ENCODE measurements at places on chromosomes 11 and 22.

DNA sequence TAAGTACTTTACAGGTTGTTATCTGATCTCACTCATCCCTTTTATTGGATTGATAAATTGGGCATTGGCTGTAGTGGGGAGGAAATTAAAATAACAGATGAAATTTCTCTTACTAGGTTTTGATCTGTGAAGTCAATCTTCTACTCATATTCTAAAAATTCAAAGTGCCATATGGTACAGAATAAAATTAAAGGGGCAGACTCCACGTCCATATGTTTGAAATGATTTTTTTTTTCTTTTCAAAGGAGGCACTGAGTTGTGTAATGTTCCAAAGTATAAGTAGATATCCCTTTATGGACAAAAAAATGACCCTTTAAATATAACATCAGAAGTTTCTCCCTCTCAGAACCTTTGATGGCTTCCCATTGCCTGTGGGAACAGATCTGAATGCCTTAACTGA lies 207.4 kb downstream of the DBX1 start:
- no peak for ATAC-seq

GRCh38 chr11:88280673-88281316 lies 56.7 kb downstream of the CTSC start:
- no peak for ATAC-seq

GRCh38 chr22:23216461-23217170 lies 36.3 kb downstream of the BCR start:
- peak; percentile 83 for ATAC-seq

- ATAC-seq, result no peak
These were observed 453.6 kb downstream of the MN1 start for GRCh38 chr22:27347951-27348350.

DNA sequence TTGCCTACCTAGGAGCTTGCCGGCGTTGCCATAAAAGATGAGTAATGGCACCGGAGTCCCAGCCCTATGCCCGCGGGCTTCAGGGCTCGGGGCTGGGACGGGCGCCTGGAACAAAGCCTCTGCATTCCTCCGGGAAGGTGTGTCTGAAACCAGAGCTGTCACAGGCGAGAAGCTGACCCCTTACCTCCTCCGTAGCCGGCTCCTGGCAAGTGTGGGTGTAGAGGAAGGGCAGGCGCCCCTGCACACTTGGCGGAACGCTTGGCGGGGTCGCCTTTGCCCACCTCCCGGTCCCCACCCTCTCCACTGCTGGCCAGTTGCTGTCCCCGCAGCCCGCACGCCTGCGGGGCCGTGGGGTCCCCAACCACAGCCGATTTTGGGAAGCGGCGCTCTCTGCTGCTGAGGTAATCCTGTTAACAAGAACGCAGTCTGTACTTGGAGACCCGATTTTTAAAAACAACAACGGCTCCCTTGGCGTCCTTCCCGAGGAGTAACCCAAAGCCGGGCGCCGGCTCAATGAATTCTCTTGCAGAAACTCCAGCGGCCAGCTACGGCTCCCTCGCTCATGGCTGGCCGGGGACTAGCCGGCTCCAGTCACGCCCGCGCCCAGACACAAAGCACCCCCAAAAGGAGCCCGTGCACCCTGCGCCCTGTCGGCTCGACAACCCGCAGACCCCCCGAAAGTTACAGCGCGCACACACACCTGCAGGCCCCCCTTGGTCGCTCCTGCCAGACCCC lies 89.2 kb downstream of the PLEKHA7 start:
- ATAC-seq, result peak; percentile 5

- ATAC-seq, result no peak
These were observed 16.6 kb downstream of the SEC14L3 start for GRCh38 chr22:30455075-30455840.

DNA sequence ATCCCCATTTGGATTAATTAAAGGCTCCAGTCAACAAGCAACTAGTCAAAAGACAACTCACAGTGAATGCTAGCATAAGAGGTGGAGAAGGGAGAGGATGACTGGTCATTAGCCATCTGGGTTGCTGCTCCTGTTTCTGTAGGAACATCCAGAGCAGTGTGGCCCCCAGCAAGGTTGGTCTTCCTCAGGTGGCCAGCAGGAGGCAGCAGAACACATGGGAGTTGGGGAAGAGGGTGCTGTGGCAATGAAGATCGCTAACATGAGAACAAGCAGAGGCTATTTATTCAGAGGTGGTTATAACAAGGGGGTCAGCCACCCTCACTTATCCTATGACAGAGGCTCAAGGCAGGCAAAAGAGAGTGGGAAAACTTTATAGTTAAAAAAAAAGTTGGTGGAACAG lies 21.3 kb downstream of the IZUMO1R start:
- no peak for ATAC-seq

DNA sequence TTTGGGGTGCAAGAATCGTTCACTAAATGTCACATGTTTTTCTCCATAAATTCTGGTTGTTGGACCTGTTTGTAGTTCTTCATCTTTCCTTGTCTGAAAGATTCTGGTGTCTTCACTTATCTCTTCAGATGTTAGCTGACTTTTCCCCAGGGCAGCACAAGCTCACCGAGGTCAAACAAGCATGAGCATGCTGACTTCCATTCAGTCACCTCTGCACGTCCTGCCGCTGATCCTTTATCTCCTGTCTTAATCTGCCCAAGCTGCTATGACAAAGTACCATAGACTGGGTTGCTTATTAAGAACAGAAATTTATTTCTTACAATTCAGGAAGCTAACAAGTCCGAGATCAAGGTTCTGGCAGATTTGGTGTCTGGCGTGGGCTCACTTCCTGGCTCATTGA lies 800.6 kb downstream of the NTM start:
- no peak for ATAC-seq

GRCh38 chr11:2675540-2675939 lies 24.3 kb downstream of the KCNQ1OT1 start:
- no peak for ATAC-seq

- no peak for ATAC-seq
These were observed 139.3 kb downstream of the CADM1 start for GRCh38 chr11:115364896-115365295.

DNA sequence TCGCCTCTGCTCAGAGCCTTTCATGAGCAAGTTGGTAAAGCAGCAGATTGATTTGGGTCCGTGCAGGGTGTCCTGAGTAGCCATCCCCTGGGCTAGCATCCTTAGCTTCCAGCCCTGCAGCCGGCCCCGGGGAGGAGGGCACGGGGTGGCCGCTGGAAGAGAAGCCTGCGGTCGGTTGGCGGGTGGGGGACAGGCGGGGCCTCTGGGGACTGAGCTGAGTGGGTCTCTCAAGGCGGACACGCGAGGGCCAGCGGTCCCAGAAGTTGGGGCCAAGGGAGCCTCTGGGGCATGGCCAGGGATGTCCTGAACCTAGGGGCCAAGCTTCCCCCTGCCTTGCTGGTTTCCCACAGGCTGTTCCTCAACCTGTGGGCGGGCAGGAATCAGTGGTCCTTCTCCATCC lies 143.0 kb downstream of the TBC1D22A start:
- ATAC-seq, result no peak

GRCh38 chr22:17260950-17261349 lies 41.7 kb upstream of the ADA2 start:
- no peak for ATAC-seq

DNA sequence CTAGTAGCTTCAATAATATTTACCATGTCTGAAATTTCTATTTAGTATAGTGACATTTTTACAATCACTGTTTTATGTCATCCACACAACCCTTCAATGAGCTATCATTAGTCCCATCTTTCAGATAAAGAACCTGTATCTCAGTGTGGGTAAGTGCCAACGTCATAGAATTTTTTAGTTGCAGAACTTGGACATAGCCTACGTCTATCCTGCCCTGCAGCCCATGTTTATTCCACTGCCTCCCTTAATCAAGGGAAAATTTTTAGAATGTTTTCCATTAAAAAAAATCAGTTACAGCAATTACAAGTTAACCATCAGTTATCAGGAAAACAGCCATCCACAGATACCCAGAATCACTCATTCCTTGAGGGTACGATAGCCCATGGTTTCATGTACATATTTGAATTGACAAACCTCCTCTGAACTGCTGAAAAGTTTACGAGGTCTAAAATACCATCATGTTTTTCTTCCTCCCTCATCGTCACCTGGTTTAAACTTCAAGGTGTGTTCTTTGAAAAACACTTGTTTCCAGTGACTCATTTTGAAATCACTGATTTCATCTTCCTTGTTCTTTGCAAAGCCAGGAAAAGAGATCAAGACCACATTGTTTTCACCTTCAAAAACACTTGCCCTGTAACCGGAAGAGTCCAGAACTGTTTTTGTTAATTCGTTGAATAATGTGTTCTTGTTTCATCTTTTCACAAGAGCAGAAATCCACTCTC lies 100.9 kb downstream of the FAM76B start:
- ATAC-seq, result peak; percentile 54

GRCh38 chr11:123841174-123841573 lies 35.0 kb upstream of the OR6M1 start:
- no peak for ATAC-seq

DNA sequence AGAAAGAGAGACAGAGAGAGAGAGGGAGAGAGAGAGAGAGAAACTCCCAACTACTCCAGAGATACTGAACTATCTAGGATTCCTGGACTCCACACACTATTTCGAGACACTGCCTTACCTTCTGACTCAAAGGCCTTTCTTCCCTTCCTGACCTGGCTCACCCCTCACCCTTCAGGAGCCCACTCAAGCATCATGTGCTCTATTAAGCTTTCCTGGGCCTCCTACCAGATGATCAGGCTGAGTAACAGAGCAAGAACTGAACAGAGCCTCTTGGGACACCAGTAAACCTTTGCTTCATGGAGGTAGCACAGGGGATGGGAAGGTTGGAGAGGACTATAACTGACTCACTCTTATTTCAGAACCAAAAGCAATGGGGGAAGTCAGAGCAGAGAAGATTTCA lies 31.4 kb downstream of the PLEKHA7 start:
- no peak for ATAC-seq

DNA sequence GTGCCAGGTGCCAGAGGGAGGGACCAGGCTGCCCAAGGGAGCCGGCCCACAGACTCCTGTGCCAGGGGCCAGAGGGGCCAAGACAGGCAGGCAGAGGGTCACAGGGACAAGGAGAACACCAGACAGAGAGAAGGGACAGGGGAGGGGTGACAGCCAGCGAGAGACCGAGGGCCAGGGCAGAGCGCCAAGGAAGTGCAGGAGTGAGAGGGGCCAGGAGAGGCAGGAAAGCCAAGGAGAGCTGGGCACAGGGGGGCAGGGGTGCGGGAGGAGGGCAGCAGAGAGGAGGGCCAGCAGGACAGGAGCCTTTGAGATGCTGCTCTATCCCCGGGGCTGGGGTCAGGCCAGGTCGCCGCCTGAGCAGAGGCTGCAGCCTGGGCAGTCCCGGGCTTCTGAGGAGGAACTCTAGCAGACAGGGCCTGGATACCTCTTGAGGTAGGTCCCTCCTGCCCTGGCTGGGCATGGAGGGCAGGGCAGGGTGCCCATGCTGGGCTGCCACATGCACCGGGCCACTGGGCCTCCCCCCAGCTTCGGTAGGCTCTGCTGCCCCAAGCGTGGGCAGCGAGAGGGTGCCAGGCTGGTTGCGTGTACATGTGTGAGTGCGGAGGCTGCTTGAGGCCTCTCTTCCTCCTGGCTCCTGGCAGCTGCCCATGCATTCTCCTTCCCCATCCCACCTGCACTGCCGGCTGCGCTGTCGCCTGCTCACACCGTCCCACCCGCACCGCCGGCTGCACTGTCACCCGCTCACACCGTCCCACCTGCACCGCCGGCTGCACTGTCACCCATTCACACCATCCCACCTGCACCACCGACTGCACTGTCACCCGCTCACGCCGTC lies 12.2 kb downstream of the LSP1 start:
- ATAC-seq, result no peak

GRCh38 chr11:61564936-61565696 lies 15.8 kb downstream of the SYT7 start:
- ATAC-seq, result no peak

GRCh38 chr22:32661737-32662586 lies 139.5 kb upstream of the TIMP3 start:
- no peak for ATAC-seq

DNA sequence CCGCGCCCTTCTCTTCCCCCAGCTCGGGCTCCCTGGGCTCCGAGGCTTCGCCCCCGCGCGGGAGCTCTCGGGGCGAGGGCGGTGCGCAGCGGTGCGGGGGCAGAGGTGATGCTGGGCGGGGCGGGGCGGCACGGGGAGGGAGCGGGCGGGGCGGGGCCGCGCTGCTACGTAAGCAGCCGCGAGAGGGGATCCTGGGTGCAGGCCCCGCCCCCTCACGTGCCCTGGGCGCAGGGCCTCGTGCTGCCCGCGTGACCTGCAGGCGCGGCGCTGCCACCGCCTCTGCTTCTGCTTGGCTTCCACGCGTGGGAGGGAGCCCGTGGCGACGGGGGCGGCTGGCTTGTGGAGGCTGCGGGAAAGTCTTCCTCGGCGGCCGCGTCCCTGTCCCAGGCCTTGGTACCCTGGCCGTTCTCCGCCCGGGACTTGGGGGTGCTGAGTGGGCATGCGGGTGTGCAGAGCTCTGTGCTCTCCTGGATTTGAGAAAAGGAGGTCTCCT lies 132.6 kb upstream of the HSD17B12 start:
- no peak for ATAC-seq

GRCh38 chr11:117872420-117872961 lies 4.0 kb downstream of the FXYD6 start:
- ATAC-seq, result no peak

DNA sequence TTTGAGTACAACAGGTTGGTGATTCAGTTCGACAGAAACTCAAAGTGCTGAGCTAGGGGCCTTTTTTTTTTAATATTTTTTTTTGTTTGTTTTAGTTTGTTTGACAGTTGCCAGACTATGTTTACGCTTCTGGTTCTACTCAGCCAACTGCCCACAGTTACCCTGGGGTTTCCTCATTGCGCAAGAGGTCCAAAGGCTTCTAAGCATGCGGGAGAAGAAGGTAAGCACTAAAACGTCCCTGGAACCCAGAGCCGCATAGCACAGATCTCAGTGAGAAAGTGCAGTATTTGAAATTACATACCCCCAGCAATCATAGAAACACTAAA lies 649 bp downstream of the PRRG4 start:
- no peak for ATAC-seq

DNA sequence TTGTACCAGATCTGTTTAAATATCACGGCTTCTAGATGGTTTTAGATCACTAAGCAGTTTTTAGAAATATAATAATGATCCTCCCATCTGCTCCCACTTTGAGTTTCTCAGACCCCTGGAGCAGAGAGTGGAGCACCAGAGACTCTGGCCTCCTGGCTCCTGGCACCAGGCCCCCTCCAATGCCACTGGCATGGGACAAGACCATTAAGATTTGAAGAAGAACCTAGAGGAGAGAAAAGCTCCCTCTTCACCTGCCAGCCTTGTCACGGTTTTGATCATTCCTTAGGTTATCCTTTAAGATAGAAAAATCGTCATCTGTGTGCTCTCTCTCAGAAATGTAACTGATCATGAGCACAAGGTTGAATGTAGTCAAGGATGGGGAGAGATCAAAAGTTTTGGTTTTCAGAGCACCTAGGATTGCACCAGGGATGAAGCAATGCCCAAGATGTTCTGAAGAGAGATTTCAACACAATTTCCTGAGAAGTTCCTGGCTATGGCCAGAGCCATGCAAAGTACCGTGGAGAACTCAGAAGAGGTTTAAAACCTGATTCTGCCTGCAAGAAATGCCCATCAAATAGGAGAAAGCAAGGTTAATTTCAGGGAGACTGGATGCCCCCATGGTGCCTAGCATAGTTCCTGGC lies 22.2 kb downstream of the IL10RA start:
- no peak for ATAC-seq
